ENCODE measurements at places on chromosomes 1 and 21. TPM values are rescaled to one million over a fixed set of nuclear protein-coding genes. Genes with fewer than 3 reads are reported as not detected.
A peak's percentile ranks its signal among the peaks of the same experiment; 100 is the strongest.

DNA sequence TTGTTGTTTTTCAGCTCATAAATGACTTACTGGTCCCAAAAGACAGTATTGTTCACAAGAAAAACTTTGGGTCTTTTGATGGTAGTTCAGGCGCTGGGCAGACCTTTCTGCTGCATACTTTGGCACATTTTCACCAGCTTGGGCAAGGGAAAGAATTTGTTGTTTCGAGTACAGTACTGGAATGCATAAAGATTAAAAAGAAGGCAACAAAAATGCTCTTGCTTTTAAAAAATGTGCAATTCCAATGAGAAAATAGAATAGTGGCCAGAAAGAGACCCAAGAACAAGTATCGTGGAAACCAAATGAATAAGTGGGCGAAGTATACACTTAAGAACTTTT lies 56.0 kb downstream of the CLIC6 start:
- peaks cover 30% of the 10 kb centered on the region for H3K27me3 ChIP-seq
- H3K4me3 ChIP-seq = no peak overlapping the region
- H3K4me1 ChIP-seq = no peaks in the 10 kb centered on the region
- no peak overlapping the region for H3K27ac ChIP-seq

DNA sequence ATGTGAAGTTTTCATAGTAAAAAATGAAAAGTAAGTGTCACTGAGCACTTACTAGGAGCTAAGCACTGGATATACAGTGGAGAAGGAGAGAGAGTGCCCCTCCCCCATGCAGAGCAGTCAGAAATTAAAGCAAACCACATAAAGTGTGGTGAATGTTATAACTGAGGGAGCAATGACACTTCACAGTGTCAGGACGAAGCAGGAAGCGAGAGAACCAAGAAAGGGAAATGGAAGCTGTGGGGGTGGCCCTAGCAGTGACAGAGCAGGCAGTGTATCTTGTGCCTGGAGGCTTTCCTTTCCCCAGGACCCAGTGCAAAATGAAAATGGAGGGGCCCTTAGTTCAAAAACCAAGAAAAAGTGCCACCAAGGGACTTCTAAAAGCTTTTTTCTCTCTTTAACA lies 21.5 kb upstream of the RCAN3 start:
- no peaks in the 10 kb centered on the region for H3K36me3 ChIP-seq
- H3K27ac ChIP-seq = peak overlapping the region; percentile 98
- DNase-seq = peak; percentile 55

DNA sequence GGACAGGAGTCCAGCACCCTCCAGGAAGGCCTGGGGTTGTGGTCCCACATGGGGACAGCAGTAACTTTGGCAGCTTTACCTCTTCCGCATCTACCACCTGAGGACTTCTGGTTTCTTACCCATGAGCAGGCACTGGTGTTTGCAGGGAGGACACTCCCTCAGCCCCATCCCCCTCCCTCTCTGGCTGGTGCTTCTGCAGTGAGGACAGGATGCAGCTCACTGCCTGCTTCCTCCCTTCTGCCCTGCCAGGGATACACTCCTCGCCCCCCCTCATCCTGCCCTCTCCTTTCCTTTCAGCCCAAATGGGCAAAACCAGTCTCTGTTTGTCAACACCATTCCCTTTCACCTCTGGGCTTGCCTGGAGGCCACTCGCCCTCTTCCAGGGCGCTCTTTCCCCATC lies 62.4 kb downstream of the KIRREL1 start:
- peaks cover 5% of the 10 kb centered on the region for H3K27me3 ChIP-seq
- peaks cover 5% of the 10 kb centered on the region for H3K4me1 ChIP-seq
- DNase-seq = no peak

DNA sequence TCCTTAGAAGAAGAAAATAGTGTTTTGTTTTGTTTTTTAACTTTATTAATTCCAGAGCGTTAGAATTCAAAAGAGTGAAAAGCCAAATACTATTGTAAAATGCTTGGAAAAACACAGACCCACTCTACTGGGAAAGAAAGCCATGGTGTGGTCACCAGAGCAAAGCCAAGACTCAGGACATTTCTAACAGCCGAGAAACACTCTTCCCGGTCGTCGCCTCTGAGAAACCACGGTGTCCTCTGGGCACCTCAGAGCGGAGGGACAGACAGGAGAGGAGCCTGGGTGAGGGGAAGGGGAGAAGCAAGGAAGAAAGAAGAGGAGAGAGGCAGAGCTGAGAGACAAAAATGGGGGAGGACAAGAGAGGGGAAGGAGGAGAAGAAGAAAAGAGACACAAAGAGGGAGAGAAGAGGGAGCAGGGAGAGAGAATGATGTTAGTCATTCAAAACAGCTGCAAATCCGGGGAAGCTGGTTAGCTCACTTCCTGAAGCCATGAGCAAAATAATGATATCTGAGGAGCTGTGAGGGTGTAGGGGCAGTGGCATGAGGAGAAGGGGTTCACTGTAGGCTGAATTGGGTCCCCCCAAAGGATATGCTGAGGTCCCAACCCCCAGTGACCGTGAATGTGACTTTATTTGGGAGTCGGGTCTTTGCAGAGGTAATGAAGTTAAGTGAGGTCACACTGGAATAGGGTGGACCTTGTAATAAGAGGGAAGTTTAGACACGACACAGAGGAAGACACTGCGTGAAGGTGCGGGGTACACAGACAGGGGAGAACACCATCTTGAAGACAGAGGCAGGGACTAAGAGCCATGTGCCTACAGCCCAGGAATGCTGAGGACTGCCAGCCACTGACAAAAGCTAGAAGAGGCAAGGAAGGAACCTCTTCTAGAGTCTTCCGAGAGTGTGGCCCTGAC lies 58.2 kb upstream of the DMRTB1 start:
- peak overlapping the region; percentile 1 for H3K27ac ChIP-seq
- H3K27me3 ChIP-seq = peaks cover 32% of the 10 kb centered on the region
- no peak for DNase-seq
- no peaks in the 10 kb centered on the region for H3K36me3 ChIP-seq
- H3K4me3 ChIP-seq = no peak overlapping the region
- H3K4me1 ChIP-seq = no peaks in the 10 kb centered on the region

The LAX1 gene
- polyA plus RNA-seq = 6.3 TPM

DNA sequence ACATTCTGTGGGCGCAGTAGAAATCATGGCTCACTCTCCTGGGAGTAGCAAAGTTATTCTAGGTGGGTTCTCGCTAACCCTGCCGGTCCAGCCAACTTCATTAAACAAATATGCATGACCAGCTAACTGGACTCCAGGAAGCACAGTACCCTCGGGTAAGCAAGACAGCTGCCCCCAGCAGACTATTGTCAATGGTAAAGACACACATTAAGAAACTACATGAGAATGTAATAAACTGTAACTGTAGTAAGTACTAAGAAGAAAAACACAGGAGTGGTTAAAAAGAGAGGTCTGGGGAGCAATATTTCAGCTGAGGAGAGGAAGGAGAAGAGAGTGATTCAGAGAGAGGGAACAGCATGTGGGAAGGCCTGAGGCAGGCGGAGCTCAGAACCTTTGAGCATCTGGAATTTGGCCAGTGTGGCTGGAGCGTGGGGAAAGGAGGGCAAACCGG lies 7.4 kb downstream of the SLC2A5 start:
- peaks cover 40% of the 10 kb centered on the region for H3K4me1 ChIP-seq
- H3K4me3 ChIP-seq = no peak overlapping the region
- H3K27ac ChIP-seq = no peak overlapping the region
- no peaks in the 10 kb centered on the region for H3K27me3 ChIP-seq
- no peak for DNase-seq

The AGT gene
- polyA plus RNA-seq = not detected

DNA sequence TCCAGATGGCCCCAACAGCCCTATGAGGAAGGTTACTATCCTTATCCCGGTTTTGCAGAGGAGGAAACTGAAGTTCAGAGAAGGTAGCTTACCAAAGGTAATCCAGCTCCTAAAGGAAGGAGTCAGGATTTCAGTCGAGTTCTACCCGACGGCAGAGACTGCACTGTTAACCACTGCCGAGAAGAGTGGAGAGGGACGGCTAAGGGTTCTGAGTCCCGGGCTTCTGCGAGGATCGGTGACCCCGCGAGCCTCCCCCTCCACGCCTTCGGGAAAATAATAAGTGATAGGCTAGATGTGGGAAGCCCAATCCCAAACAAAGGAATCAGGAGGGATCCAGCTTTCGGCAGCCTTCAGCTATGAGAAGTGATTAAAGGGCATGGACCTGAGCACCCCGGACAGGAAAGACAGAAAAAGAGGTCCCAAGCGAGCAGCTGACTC lies 587 bp downstream of the TMEM53 start:
- DNase-seq = no peak
- no peaks in the 10 kb centered on the region for H3K36me3 ChIP-seq
- H3K4me1 ChIP-seq = peaks cover 32% of the 10 kb centered on the region
- H3K27ac ChIP-seq = peak overlapping the region; percentile 89
- no peaks in the 10 kb centered on the region for H3K27me3 ChIP-seq

The S100A7 gene
- polyA plus RNA-seq = not detected

The GNG12 gene
- polyA plus RNA-seq = not detected

- H3K4me3 ChIP-seq = no peak overlapping the region
- no peaks in the 10 kb centered on the region for H3K4me1 ChIP-seq
- no peaks in the 10 kb centered on the region for H3K36me3 ChIP-seq
- no peak overlapping the region for H3K27ac ChIP-seq
- DNase-seq = no peak
Observed at GRCh38 chr1:96872757-96873156, 151.2 kb downstream of the PTBP2 start.

- no peak overlapping the region for H3K4me3 ChIP-seq
- no peaks in the 10 kb centered on the region for H3K36me3 ChIP-seq
- H3K4me1 ChIP-seq = no peaks in the 10 kb centered on the region
- H3K27ac ChIP-seq = no peak overlapping the region
- H3K27me3 ChIP-seq = peaks cover 38% of the 10 kb centered on the region
Observed at GRCh38 chr1:209895709-209896108, 42.3 kb upstream of the SYT14 start.

GRCh38 chr1:82515650-82516049 lies 714.9 kb downstream of the ADGRL2 start:
- H3K36me3 ChIP-seq = no peaks in the 10 kb centered on the region
- H3K27me3 ChIP-seq = no peaks in the 10 kb centered on the region
- no peak for DNase-seq
- H3K4me1 ChIP-seq = no peaks in the 10 kb centered on the region
- no peak overlapping the region for H3K27ac ChIP-seq
- H3K4me3 ChIP-seq = no peak overlapping the region
